ENCODE measurements at places on chromosomes 16 and 17.

DNA sequence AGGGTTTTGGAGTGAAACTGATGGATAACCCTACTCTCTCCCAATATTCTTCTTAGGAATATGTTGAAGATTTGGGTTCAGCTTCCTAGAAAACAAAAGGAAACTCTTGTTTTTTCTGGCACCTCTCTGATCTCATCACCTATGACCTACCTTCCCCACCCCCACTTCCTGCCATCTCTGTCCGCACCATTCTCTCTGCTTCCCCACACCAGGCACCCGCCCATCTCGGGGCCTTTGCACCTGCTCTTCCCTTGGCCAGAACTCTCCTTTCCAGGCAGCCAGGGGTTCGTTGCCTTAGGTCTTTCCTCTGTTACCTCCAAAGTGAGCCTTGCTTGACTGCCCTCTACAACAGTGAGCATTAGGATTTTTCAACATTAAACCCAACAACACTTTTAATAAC is 159.7 kb downstream of the IRX3 start:
- DNase-seq, result no peak

- no peak for DNase-seq
Observed at GRCh38 chr17:8873801-8874715, 6.6 kb upstream of the PIK3R6 start.

GRCh38 chr17:81306491-81306890 is 11.4 kb upstream of the SLC38A10 start:
- DNase-seq, result no peak

DNA sequence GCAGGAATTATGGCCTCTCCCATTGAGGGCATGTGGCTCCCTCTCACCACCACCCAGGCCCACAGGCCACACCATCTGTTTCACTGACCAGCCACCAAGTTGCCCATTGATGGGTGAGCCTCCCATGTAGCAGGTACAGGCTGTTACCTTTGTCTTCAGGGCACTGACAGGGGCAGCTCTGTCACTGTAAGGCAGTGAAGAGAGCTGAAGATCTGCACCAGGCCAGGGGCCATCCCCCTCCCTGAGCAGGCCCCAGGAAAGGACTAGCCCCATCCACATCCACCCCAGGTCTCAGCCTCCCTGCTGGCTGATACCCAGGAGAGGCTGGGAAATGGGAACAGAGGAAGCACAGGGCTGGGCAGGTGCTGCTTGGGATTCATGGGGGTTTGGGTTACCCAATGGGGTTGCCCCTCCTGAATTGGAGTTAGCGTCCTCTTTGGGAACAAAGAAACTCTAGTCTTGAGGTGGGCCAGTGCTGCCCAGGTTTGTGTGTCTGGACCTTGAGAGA is 1691.4 kb downstream of the TP53TG3F start:
- no peak for DNase-seq

DNA sequence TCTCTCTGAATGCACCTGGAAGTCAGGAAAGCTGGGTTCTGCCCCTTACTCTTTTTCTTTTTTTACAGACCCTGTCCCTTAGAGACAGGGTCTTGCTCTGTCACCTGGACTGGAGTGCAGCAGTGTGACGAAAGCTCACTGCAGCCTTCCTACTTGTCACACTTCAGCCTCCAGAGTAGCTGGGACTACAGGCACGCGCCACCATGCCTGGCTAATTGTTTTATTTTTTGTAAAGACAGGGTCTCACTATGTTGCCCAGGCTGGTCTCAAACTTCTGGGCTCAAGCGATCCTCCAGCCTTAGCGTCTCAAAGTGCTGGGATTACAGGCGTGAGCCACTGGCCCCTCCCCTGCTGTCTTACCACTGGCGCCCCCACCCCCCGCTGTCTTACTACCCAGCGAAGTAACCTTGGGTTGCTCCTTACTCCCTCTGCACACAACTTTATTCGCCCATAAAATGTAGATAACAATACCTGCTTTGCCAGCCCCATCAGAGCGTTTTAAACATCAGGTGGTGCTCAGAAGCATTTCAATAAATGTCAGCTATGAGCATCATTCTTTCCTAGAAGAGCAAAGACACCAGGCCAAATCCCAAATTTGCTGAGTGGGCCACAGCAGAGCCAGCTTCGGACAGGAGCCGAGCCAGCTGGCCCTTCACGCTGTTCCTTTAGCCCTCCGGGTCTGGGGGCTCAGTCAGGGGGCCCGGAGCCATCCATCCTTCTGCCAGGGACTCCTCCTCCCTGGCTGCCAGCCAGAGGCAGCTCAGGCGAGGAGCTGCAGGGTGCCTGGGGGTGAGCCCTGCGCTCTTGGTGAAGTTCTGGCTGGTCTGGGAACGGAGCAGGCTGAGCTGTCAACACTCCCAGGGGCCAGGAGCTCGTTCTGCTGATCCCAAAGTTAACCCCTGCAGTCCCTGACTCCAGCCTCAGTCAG is 24.4 kb downstream of the SRL start:
- no peak for DNase-seq
